DND-41 (cell line): ENCODE measurements at places on chromosomes 5 and 9.

- no peak for DNase-seq
Observed at GRCh38 chr9:110939047-110939446, 99.2 kb downstream of the LPAR1 start.

DNA sequence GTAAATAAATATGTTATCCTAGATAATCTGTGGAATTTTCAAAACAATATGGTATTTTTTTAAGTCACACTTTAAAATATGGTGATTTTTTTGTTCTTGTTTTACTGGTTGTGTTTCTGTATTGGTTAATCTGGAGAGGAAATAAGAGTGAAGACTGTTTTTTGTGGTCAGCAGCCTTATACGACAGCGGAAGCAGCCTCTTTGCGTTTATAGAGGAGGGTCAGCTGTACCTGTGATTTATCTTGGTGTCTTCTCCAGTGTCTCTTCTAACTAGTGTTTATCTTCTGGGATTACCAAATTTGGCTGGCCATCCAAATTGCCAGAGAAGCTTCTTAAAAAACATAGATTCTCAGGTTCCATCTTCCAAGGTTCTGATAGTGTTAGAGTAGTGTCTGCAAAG is 58.7 kb downstream of the ICE1 start:
- DNase-seq = no peak

- peak; percentile 98 for DNase-seq
Observed at GRCh38 chr9:35812025-35812602, at the start of gene SPAG8. Gene SPAG8, minus strand, starts transcription at chr9:35812262. Its CDS starts 115 bp downstream, at chr9:35812147.

- no peak for DNase-seq
Observed at GRCh38 chr5:130282049-130282448, 377.8 kb downstream of the CHSY3 start.

DNA sequence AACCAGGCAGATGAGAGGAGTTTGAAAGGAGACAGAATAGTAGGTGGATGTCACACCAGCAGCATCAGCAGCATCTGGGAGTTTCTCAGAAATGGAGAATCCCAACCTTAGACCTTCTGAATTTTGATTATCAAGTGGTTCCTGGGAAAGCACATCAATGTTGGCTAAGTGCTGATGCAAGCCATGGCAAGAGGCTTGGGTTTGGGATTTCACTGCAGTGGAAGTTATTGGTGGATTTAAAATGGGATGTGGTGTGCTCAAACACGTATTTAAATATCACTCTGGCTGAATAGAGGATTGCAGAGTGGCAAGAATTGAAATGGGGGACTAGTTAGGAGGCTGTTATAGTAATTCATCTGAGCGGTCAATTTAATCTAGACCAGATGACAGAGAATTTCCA is 387.8 kb upstream of the WWC1 start:
- no peak for DNase-seq

DNA sequence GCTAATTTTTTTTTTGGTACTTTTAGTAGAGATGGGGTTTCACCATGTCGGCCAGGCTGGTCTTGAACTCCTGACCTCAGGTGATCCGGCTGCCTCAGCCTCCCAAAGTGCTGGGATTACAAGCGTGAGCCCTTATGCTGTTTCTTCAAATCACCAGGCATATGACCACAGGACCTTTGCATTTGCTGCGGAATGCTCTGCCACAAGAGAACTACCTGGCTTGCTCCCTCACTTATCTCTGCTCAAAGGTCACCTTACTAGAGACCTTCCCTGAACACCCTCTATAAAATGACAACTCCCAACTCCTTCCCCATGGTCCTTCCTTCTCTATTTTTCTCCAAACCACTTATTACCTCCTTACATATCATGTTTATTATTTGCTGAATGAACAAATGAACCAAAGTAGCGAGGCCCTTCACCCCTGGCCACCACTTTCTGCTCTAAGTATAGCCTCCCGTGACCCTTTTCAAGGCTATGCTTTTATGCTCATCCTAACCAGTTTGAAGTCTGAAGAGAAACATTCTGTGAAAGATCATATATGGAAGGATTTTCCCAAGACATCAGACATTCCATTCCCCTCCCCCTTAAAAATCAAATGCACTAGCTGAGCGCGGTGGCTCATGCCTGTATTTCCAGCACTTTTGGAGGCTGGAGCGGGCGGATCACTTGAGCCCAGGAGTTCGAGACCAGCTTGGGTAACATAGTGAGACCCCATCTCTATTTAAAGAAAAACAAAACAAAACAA is 1.3 kb downstream of the ZER1 start:
- DNase-seq = no peak

DNA sequence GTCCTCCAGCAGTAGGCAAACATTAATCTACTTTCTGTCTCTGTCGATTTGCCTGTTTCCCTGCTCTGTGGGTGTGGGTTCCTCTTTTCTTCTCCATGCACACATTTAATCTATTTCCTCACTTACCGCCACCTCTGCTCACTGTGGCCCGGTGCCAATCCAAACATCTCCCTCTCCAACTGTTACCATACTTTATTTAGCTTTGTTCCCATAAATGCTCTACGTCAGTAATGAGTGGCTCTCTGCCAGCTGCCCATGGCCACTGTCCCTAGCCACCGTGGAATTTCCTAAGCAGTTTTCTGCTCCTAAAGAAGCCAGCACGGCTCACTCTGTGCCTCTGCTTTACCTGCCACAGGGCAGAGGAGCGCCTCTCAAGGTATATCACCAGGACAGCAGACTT is 19.5 kb upstream of the GOLPH3 start:
- DNase-seq = no peak
